ENCODE measurements at places on chromosomes 3 and 15.

GRCh38 chr3:57572096-57572495, 16.0 kb downstream of the PDE12 start:
- DNase-seq = no peak

- DNase-seq = peak; percentile 62
Observed at GRCh38 chr15:64455961-64456371, 4.4 kb upstream of the ZNF609 start.

GRCh38 chr3:170205302-170205701, 16.9 kb upstream of the PRKCI start:
- no peak for DNase-seq

DNA sequence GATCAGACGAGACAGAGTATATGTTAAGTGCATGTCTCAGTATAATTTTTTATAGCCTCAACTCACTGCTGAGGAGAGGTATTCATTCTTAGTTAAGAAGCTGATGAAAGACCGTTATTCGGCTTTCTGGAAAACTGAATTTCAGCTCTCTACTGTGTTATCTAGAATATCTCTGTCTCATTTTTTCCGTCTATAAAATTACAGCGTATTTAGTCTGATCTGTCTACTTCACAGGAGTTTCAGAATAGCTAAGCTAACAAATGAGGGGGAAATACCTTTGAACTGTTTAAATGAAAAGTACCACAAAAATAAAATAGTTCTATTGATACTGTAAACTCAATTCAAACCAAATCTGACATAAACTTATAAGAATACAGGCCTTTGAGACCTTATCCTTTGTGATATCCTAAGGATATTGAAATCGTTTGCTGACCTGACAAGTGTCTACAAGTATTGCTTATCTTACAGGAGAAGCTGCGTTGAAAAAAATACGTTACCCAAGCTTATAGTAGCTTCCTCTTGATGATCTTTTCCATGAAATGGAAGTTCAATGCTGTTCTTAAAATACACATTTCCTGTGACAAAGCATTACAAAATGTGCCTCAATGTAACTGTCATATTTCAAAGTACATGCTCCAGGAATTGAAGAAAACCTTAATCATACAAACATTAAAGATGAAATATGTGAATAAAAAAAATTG, 104.6 kb downstream of the IL1RAP start:
- no peak for DNase-seq

DNA sequence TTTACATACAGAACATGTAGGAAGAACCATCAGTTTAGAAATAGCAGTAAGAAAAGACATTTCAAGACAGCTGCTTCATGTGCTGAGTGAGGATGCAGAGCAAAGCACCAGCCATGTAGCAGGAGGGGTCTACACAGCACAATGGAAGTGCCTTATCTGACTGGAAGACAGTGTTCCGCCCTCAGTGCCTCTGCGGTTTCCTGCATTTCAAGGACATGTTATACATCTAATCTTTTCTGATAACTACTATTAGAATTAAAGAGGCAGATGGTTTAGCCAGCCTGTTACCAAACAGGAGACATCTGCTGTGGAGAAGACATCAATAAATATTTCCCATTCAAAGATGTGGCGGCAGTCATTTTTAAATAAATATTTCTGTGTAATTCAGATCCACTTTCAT, 10.6 kb downstream of the LSG1 start:
- no peak for DNase-seq

DNA sequence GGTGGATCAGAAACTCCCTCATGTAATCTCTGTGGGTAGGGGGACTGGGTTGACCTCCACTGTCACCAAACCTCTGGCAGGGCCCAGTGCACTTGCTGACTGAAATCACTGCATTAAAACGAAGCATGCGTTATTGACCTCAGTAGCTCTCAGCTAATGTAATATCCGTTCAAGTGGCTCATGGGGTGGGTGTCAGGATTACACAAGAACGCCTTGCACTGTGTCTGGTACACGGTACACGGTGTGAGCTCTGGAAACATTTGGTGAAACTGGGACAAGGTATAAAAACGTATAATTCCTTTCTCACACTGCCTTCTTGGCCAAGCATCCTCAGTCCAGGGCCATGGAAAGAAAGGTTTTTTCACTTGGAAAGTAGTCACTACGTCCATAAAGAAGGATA, 11.9 kb downstream of the LRTM1 start:
- no peak for DNase-seq

DNA sequence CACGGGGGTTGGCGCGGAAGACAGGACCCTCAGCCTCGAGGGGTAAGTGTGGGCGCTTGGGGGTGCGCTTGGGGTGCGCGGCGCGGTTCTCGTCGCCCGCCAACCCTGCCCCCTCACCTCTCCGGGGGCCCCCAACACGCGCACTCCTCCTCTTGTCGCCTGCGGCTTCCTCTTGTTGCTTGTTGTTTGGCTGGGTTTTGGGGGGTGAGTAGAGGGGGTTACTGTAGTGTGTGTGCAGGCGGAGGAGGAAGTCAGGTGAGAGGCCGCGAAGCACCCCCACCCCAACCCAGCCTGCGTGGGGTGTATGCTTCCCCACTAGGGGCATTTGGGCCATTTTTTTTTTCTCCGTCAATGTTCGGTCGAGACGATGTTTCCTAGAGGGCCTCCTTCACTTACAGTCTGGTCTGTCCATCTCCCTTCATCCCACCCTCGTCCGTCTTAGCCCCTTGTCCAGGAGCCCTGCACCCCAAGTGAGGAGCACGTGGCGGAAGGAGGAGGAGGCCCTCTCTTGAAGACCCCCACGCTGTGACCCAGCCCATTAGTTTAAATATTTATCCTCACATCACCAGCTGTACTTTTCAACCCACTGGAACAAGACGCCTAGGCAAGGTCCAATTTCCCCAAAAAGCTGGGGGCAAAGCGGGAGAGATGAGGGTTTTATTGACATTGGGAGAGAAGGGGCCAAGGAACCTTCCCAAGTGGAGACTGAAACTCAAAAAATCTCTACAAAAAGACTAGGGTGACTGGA, 20.4 kb upstream of the SATB1 start:
- peak; percentile 50 for DNase-seq

DNA sequence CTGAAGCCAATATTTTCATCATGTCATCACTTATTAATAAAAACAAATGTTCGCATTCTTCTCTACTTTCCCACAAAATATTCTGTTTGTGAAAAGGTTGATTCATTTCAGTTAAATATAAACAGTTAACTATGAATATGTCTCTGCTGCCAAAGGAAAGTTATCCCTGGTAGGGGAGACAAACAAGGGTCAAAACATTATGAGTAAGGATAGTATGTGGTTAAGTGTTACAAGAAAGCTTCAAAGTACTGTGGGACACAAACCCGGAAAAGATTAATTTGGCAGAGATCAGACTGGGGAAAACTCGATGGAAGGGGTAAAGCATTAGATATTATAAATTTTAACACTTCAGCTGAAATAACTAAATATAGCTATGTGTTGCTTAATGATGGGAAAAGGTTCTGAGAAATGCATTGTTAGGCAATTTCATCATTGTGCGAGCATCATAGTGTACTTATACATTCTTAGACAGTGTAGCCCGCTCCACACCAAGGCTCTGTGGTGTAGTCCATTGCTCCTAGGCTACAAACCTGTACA, 436.5 kb upstream of the TBL1XR1 start:
- DNase-seq = no peak

GRCh38 chr3:66378256-66378655, 122.6 kb downstream of the LRIG1 start:
- no peak for DNase-seq

GRCh38 chr3:183381179-183381578, 47.2 kb downstream of the MCF2L2 start:
- DNase-seq = no peak

GRCh38 chr15:64500695-64501395, 40.5 kb downstream of the ZNF609 start:
- DNase-seq = no peak

DNA sequence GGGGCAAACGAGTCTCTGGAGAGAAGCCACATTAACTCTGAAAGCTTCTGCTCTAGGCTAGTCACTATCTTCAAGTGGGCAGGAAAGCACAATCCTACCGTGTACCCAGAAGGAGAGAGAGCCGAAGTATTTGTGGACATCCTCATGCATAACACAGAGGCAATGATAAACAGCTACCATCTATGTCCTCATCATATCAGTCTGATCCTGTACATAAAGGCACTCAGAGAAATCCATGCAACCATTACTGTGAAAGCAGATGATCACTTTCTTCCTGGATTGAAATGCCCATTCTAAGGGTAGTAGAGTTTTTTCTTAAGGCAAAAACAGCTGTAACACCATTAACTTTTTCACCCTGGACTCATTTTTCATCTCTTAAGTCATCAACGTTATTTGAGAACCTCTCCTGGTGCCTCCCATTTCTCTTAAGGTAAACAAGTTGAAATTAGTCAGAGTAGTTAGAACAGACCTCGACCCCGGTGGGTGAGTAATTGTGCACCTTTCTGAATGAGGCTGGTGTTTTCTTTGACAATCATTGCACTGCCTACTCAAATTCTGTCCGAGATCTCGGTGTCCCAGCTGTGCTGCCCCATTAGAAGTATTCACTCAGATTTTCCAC, 327.4 kb downstream of the SHQ1 start:
- DNase-seq = no peak

DNA sequence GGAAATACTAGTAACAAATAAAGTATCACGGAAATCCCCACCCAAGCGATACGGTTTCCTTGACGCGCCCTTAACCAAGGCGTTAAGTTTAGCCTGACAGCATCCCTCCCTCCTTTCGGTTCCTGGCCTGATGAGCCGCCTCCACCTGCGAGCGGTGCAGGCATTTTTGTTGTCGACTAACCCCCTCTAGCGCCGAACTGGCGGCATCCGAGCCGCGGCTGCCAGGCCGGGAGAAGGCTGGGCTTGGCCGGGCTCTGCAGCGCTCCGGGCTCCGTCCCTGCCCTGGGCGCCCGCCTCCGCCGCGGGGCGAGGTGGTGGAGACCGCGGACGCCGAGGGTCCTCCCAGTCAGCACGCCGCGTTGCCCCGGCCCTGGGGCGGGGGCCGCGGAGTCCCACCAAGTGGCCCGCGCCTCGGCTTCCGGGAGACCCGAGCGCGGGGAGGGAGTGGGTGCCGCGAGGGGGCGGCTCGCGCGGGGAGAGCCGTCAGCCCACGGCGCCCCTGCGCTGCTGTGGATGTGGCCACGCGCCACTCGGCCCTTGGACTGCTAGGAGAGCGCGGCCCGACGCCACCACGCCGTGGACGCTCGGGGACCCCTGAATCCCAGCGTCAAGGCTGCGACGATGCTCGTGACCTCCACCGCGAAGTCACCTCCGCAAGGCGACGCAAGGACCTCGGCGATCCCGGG, 1.1 kb upstream of the EPHA6 start:
- peak; percentile 43 for DNase-seq

DNA sequence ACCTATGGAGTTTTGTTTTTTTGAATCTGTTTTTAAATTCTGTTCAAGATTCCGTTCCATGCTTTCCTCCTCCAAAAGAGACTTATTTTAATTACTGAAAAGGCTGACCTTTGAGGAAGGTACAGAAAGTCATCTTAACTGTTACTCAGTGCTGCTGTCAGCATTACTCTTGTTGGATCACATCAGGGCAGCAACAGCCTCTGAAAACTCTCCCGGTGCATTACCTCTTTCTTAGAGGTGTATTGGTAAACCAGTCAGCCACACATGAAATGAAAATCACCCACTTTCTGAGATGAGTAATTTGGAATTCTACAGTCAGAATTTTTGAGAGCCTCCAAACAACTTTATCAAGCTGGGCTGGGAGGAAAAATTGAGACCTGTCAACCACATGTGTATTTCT, 88.5 kb upstream of the LIMD1 start:
- DNase-seq = no peak

GRCh38 chr3:52221563-52222318, 3.7 kb downstream of the TLR9 start:
- peak; percentile 49 for DNase-seq

All from heart left ventricle (tissue), 16 donors.